Activated CD4-positive, alpha-beta T cell treated with anti-CD3 and anti-CD28 coated beads for 36 hours (primary cell): ENCODE measurements at places on chromosomes 2 and 18. TPM values are rescaled to one million over a fixed set of nuclear protein-coding genes. Genes with fewer than 3 reads are reported as not detected.
A peak's percentile ranks its signal among the peaks of the same experiment; 100 is the strongest.

The LYG2 gene
- total RNA-seq = not detected

The CGREF1 gene
- total RNA-seq = 7.0 TPM

The SLC4A5 gene
- total RNA-seq = 2.7 TPM

The CD226 gene
- total RNA-seq = 53.3 TPM

The UPP2 gene
- not detected for total RNA-seq

The MARS2 gene
- total RNA-seq = 9.2 TPM

The SLC38A11 gene
- total RNA-seq = not detected

The TSHZ1 gene
- total RNA-seq = 13.4 TPM

The KIF5C gene
- 13.5 TPM for total RNA-seq

DNA sequence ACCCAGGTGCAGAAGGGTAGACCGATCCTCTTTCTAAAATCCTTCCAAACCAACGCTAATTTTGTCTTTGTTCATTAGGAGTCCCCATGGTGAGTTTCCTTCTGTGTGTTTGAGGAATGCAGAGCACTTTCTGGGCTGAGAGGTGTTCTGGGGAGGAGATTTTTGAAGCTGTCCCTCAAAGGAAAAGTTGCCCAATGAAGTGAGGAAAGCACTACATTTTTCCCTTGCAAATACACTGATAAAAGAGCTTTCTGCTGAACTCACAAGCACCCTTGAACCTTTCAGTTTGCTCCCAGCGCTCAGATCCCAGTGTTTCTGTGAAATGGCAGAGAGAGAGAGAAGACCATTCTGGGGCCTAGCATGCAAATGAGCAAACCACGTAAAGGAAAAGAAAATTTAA is 299.6 kb upstream of the FANCL start:
- no peaks in the 10 kb centered on the region for H3K4me1 ChIP-seq
- no peak overlapping the region for H3K27ac ChIP-seq
- no peaks in the 10 kb centered on the region for H3K36me3 ChIP-seq
- no peak overlapping the region for H3K4me3 ChIP-seq

DNA sequence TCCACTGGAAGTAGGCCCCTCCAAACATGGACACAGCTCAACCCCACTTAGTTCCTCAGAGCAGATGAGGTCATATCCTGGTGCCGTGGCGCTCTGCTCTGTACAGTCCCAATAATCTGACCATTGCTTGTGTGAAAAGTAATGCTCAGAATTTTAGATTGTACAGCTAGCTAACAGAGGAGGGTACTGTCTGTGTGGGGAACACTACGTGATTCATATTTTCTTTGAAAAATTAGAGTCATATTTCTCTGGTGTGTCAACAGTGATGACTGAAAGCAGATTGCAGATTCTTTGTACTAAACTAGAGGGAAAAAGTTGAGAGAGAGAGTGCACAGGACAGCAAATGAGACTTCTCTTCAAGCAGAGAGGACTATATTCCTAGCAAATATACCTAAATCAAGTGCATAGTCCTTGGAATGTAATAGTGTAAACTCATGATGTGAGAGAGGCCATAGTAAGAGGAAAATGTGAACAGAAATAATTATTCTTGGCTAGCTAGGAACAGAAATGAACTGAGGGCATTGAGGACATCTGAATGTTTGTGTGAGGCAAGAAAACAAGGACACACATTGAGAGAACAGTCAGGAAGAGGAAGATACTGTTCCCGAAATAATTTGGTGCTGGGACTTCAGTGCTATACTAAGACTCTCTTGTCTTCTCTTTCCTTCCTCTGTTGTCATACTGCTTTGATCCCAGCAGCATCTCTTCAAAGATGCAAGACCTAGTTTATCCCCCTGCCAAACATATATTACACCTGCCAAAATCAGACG is 157.0 kb upstream of the RND3 start:
- H3K4me1 ChIP-seq = no peaks in the 10 kb centered on the region
- no peak for DNase-seq
- H3K27me3 ChIP-seq = peaks cover 1% of the 10 kb centered on the region
- no peaks in the 10 kb centered on the region for H3K36me3 ChIP-seq

- H3K27me3 ChIP-seq = no peaks in the 10 kb centered on the region
- H3K4me1 ChIP-seq = no peaks in the 10 kb centered on the region
- no peak for DNase-seq
Observed at GRCh38 chr2:56613920-56614319, 430.1 kb downstream of the CCDC85A start.

DNA sequence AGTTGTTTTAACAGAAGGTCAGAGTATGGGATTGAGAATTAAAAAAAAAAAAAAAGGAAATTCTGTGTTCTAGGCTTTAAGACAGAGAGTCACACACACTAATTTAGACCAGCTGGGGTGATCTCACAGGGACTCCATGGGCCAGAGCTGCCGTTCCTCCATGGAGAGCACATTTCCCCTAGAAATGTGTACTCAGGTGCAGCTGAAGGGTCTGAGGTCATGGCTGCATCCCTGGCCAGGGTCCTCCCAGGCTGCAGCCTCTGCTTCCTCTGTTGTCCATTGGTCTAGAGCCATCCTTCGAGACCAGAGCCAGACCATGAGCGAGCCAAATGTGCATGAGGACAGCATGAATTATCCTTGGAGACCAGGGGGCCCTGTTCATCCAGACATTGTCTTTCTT is 190.1 kb upstream of the TNP1 start:
- no peaks in the 10 kb centered on the region for H3K36me3 ChIP-seq
- H3K27ac ChIP-seq = no peak overlapping the region
- no peak overlapping the region for H3K4me3 ChIP-seq
- H3K4me1 ChIP-seq = no peaks in the 10 kb centered on the region

- H3K27me3 ChIP-seq = peaks cover 1% of the 10 kb centered on the region
- peak overlapping the region; percentile 79 for H3K27ac ChIP-seq
- H3K4me3 ChIP-seq = no peak overlapping the region
- no peak for DNase-seq
- H3K4me1 ChIP-seq = peaks cover 35% of the 10 kb centered on the region
Observed at GRCh38 chr2:102296449-102296848, 14.9 kb upstream of the IL1RL1 start.

- peaks cover 18% of the 10 kb centered on the region for H3K4me1 ChIP-seq
- H3K36me3 ChIP-seq = peaks cover 81% of the 10 kb centered on the region
- no peak for DNase-seq
- H3K27me3 ChIP-seq = no peaks in the 10 kb centered on the region
Observed at GRCh38 chr2:75655861-75656260, 9.3 kb downstream of the MRPL19 start.

- peaks cover 27% of the 10 kb centered on the region for H3K36me3 ChIP-seq
- no peaks in the 10 kb centered on the region for H3K27me3 ChIP-seq
- peak overlapping the region; percentile 51 for H3K27ac ChIP-seq
Observed at GRCh38 chr18:59907172-59907571, 7.4 kb downstream of the PMAIP1 start.

GRCh38 chr18:21479721-21480120 is 120.8 kb downstream of the ESCO1 start:
- H3K27ac ChIP-seq = no peak overlapping the region
- peaks cover 3% of the 10 kb centered on the region for H3K27me3 ChIP-seq

- no peaks in the 10 kb centered on the region for H3K36me3 ChIP-seq
- H3K27me3 ChIP-seq = peaks cover 5% of the 10 kb centered on the region
- no peak overlapping the region for H3K27ac ChIP-seq
Observed at GRCh38 chr2:72037261-72037666, 110.4 kb downstream of the CYP26B1 start.

GRCh38 chr2:151872463-151872862 is 44.2 kb upstream of the ARL5A start:
- no peaks in the 10 kb centered on the region for H3K36me3 ChIP-seq
- H3K27me3 ChIP-seq = no peaks in the 10 kb centered on the region
- no peak overlapping the region for H3K4me3 ChIP-seq
- no peak for DNase-seq
- no peak overlapping the region for H3K27ac ChIP-seq

GRCh38 chr2:26299471-26300101 is 46.4 kb upstream of the SELENOI start:
- H3K4me1 ChIP-seq = no peaks in the 10 kb centered on the region
- peak; percentile 51 for DNase-seq
- no peak overlapping the region for H3K27ac ChIP-seq

DNA sequence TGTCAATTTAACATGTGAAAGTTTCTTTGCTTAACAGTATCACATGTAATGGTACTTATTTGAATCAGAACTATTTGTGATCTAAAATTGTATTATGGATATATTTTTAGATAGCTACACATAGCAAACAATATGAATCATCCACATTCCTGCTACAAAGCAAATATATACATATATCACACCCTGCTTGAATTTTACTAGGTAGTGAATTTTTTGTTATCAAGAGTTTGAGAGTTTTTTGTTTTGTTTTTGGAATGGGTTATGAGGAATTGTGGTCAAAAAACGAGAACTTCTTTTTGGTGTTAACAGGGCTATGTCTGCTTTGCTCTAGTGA is 635.7 kb downstream of the NRXN1 start:
- no peak for DNase-seq
- H3K36me3 ChIP-seq = no peaks in the 10 kb centered on the region
- no peaks in the 10 kb centered on the region for H3K27me3 ChIP-seq
- H3K4me3 ChIP-seq = no peak overlapping the region
- no peak overlapping the region for H3K27ac ChIP-seq

- H3K4me1 ChIP-seq = no peaks in the 10 kb centered on the region
- DNase-seq = no peak
- H3K27ac ChIP-seq = no peak overlapping the region
- no peak overlapping the region for H3K4me3 ChIP-seq
Observed at GRCh38 chr18:8767340-8767739, 62.0 kb downstream of the MTCL1 start.

GRCh38 chr2:62996534-62997186 is 54.0 kb upstream of the OTX1 start:
- H3K27me3 ChIP-seq = no peaks in the 10 kb centered on the region
- H3K36me3 ChIP-seq = peaks cover 19% of the 10 kb centered on the region
- H3K27ac ChIP-seq = no peak overlapping the region
- no peak overlapping the region for H3K4me3 ChIP-seq
- H3K4me1 ChIP-seq = no peaks in the 10 kb centered on the region
- DNase-seq = no peak

DNA sequence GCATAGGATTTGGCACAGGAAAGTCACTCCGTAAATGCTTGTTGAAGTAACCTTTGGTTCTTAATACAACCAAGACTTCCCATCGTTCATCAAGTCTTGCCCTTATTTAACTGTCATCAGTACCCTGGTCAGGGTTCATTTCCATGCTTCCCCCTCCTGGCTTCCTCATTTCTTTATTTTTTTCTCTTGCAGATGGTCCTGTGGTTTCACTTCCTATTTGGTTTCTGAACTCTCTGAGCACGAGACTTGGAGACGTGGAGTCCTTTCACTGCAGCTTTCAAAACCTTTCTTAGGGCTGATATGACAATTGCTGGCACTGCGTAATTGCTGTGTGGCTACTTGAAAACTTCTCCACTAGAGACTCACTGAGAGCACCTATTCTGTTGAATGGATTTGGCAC is 59.9 kb upstream of the PID1 start:
- no peak for DNase-seq
- no peaks in the 10 kb centered on the region for H3K27me3 ChIP-seq
- H3K4me1 ChIP-seq = no peaks in the 10 kb centered on the region
- H3K4me3 ChIP-seq = no peak overlapping the region
- H3K27ac ChIP-seq = no peak overlapping the region
- no peaks in the 10 kb centered on the region for H3K36me3 ChIP-seq

- H3K27me3 ChIP-seq = no peaks in the 10 kb centered on the region
- no peak overlapping the region for H3K4me3 ChIP-seq
- no peak overlapping the region for H3K27ac ChIP-seq
- H3K4me1 ChIP-seq = no peaks in the 10 kb centered on the region
- H3K36me3 ChIP-seq = no peaks in the 10 kb centered on the region
Observed at GRCh38 chr2:217863883-217864282, 138.9 kb downstream of the TNS1 start.
